ENCODE measurements at places on chromosomes 2 and 18.

GRCh38 chr18:12445554-12445953 lies 37.8 kb downstream of the PRELID3A start:
- no peak for DNase-seq

- no peak for DNase-seq
Observed at GRCh38 chr2:16821692-16822091, 156.1 kb upstream of the CYRIA start.

- no peak for DNase-seq
Observed at GRCh38 chr18:63951302-63951705, 2.2 kb downstream of the HMSD start.

DNA sequence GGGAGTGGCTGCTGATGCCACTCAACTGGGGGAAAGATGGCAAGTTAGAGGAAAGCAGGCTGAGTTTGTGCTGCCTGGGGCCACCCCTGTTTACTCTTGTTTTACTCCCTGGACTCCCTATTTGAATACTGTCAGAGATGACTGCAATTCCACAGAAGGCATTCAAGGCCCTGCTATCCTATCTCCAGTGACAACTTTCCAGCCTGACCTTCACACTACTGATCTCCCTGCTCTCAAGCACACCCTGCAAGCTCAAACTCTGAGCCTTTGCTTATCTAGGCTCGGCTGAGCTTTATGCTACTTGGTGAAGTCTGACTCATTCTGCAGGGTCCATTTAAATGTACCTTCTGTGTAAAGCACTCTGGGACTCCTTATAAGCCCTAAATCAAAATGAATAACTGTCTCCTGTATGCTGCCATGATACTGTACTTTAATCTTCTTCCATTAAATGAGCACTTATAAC lies 39.3 kb upstream of the DSG1 start:
- DNase-seq: no peak

- no peak for DNase-seq
Observed at GRCh38 chr18:50315100-50315871, 27.8 kb upstream of the CXXC1 start.

- no peak for DNase-seq
Observed at GRCh38 chr18:56565551-56566345, 72.6 kb downstream of the TXNL1 start.

- DNase-seq: peak; percentile 62
Observed at GRCh38 chr2:9206991-9207640, 504 bp downstream of the ASAP2 start.

DNA sequence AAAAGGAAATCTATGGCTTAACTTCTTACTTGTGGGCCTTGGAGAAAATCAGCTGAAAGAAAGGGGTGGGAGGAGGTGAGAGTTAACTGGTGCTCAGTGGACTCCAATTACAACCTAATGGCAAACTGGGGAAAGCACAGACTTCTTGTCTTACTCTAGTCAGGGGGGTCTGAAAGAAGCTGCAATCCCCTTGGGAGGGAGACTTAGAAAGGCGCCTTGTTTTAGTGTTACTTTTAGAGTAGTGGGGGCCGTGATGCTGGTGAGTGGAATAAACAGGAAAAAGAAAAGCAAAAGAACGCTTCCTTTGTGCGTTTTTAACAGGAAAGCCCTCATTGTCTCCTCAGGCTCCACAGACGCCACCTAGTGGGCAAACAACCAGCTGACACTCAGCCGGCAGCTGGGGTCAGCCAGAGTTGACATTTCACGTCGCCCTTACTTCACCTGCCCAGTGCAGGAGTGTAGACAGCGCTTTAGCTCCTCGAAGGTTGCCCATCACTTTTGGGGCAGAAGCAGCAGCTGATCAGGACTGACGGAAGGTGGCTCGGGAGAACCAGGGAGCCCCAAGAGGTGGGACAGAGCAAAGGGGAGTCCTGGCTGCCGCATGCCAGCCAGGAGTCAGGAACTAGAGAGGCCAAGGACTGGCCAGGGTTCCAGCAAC lies 55.9 kb upstream of the GORASP2 start:
- peak; percentile 94 for DNase-seq

GRCh38 chr2:204550751-204551511 lies 5.7 kb downstream of the PARD3B start:
- no peak for DNase-seq

DNA sequence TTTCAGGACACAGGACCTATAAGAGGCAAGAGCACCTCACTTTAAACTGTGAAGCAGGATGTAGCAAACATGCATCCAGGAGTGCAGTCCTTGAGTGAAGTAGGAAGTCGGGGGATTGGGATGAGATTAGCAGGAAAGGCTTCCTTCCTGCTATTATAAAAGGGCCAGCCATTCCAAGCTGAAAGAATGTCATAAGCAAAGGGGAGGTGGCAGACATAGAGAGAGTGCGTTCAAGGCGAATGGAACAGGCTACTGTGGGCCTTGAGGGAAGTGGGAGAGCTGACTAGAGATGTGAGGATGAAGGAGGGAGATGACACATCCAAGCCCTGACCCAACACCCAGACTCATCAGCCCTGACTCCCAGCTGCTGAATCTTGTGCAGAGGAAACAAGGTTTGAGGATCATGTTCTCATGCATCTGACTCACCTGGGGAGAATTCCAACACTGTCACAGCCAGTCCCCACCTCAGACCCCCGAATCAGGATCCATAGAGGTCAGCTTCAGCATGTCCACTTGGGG lies 63.9 kb downstream of the GYPC start:
- DNase-seq: no peak

- DNase-seq: no peak
Observed at GRCh38 chr18:79938196-79938595, 13.3 kb downstream of the SLC66A2 start.

- no peak for DNase-seq
Observed at GRCh38 chr2:75421986-75422385, 138.8 kb downstream of the EVA1A start.

DNA sequence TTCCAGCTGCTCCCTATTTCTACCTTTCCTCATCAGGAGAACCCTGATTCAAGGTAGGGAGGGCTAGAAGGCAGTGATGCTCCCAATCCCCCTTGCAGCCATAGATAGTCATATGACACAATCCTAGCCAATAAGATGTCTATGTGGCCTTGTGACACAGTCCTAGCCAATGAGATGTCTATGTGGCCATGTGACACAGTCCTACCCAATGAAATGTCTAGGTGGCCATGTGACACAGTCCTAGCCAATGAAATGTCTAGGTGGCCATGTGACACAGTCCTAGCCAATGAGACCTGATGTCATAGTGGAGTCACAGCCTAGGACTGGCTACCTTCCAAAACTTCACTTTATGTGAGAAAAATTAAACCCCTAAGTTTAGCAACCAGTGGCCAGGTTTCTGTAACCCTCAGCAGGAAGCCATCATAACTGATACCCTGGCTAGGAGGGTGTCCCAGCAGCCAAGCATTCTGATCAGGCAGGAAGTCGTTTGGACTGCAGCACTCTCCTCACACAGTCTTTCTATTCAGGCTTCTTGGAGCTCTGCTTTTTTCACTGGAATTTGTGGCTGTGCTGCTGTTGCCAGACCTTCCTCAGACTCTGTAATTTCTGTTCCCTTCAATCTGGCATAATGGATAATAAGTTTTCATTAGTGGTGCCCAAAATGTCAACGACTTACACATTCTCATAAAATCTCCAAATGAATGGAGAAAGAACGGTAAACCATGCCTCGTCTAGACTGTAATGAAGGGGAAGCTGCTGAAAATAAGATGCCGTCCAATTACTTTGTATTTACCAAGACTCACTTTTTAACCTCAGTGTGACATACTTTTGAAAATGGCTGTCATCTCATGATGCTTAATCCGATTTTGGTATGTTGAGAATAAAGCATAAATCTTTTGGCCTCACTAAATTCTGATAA lies 165.0 kb upstream of the NCKAP5 start:
- DNase-seq: no peak

DNA sequence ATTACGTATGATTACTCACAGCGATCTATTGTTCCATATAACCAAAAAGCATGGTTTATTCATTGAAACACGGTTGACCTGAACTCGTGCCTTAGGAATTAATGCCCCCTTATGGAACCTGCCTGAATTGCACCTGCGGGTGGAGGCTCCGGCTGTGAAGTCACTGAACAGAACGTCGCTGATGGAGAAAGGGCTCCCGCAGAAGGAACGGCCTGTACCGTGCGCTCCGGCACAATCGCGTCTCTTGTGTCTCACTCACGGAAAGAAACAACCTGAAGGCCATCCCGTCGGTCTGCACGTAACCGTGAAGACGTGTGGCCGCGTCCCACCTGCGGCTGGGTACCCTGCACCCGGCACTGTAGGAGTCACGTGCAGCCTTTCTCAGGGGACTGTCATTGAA lies 133.1 kb downstream of the NFATC1 start:
- DNase-seq: peak; percentile 93

DNA sequence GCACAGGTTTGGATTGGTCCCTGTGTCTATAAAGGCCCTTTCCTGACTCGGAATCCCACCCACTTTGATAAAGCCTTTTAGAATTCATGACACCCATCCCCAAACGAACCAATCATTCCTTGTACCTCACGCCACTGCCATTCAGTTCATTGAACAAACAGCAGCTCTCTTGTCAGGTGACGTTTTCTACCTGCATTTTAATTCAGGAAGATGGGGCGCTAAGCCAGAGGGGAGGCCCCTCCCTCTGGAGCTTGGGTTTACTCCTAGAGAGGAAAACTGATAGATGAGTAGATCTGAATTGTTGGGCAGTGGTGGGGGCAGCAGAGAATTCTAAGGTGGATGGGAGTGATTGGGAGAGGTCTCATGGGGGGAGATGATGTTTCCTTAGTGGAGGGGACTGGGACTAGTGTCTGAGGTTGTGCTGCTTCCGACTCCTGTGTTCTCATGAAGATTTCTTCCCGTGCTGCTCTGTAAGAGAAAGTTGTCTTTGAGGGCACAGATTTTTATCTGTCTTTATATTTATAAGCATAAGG lies 9.6 kb downstream of the RRM2 start:
- DNase-seq: no peak

- peak; percentile 55 for DNase-seq
Observed at GRCh38 chr18:56112013-56112749, 524.2 kb upstream of the TCF4 start.

GRCh38 chr18:8994603-8995002 lies 107.9 kb upstream of the NDUFV2 start:
- DNase-seq: no peak
